ENCODE measurements at places on chromosomes 4 and X.

DNA sequence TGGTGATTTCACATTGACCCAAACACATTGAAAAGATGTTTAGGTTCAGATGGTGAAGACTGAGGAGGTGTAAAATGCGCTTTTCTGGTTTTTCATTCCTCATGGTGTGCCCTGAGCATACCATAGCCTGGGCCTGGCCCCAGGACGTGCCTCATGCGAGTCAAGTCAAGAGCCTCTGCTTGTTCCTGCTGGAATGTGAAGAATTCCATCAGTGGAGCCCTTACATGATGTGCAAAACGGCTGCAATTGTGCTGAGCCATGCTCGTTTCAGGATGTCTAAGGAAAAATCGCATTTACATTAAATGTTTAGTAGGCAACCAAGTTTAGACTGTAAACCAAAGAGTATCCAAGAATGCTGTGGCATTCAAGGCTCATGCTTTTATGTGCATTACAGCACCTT is 34.9 kb downstream of the GYG2 start:
- DNase-seq: no peak

DNA sequence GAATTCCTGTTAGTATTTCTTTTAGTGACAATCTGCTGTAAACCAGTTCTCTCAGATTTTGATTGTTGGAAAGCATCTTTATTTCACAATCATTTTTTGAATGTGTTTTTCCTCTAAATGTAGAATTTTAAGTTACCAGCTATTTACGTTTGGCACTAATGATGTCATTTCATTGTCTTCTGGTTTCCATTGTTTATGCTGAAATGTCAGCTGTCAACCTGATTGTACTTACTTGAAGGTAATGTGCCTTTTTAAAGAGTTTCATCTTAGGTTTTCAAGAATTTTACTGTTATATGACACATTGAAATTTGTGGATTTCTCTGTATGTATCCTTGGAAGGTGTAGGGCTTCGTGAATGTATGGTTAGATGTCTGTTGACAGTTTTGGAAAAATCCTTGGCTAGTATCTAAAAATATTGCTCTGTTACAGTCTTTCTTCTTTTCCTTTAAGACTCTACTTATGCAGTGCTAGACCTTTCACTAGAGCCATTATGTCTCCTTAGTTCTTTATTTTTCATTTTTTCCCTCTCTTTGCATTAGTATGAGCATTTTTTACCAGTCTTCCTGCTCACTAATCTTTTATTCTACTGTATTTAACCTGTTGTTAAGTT is 30.4 kb downstream of the SMAD1 start:
- DNase-seq: no peak

- DNase-seq: no peak
These were observed 163.5 kb downstream of the PWWP3B start for GRCh38 chrX:106331606-106332005.

GRCh38 chr4:7388627-7389026 is 46.1 kb downstream of the PSAPL1 start:
- no peak for DNase-seq

GRCh38 chrX:112218388-112218787 is 135.8 kb upstream of the TRPC5 start:
- DNase-seq: no peak

GRCh38 chrX:137033774-137034507 is at the start of gene GPR101:
TSS of gene GPR101 (minus strand) at chrX:137033995. CDS start at chrX:137031674, 2,321 bp downstream.
- peak; percentile 7 for DNase-seq

GRCh38 chr4:163556177-163556576 is 61.7 kb downstream of the TMA16 start:
- no peak for DNase-seq

DNA sequence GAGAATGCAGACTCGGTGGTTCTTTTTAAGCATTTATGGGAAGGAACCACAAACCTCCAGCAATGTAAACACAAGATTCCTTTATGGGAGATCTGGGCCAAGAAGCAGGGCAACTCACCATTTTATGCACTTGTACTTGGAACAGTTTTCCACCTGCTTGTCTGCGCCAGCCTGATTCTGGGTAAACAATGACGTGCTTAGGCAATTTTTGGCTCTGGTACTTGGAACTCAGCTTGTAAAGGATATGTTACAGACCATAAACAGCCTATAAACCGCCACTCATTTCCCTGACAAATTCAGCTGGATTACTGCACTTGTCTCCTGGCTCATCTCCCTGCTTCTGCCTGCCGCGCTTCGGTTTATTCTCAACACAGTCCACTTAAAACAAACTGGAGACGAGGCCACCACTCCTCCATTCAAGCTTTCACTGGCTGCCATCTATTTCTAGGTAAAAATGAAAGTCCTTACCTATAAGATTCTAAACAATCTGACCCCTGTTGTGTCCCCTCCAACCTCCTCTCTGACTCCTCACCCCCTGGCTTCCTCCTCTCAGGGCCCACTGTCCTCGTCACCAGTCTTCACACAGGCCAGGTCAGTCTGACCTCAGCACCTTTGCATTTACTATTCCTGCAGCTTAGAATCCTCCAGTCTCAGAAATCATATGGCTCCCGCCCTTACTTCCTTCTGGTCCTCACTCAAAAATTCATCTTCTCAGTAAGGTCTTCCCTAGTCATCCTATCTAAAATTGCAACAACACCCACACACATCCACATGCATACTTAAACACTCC is 205.9 kb upstream of the GALNT7 start:
- no peak for DNase-seq

GRCh38 chrX:38816155-38816554 is 14.9 kb downstream of the MID1IP1 start:
- DNase-seq: peak; percentile 18

GRCh38 chr4:3307891-3308575 is 15.2 kb downstream of the RGS12 start:
- no peak for DNase-seq

- no peak for DNase-seq
These were observed 12.2 kb upstream of the FAM149A start for GRCh38 chr4:186092296-186092695.

- no peak for DNase-seq
These were observed 3.4 kb downstream of the WFS1 start for GRCh38 chr4:6272863-6273660.

GRCh38 chr4:41792166-41792565 is 43.6 kb upstream of the PHOX2B start:
- DNase-seq: no peak

DNA sequence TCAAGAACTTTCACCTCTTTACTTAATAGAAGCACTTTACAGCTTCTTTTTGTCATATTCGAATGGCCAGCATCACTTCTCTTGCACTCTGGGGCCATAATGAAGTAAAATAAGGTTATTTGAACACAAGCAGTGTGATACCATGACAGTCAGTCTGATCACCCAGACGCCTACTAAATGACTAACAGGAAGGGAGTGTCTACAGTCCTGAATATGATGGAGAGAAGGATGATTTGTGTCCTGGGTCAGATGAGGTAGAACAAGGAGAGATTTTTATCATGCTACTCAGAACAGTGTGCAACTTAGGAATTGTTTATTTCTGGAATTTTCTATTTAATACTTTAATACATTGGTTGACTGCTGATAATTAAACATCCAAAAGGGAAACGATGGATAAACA is 284.2 kb upstream of the F9 start:
- no peak for DNase-seq

DNA sequence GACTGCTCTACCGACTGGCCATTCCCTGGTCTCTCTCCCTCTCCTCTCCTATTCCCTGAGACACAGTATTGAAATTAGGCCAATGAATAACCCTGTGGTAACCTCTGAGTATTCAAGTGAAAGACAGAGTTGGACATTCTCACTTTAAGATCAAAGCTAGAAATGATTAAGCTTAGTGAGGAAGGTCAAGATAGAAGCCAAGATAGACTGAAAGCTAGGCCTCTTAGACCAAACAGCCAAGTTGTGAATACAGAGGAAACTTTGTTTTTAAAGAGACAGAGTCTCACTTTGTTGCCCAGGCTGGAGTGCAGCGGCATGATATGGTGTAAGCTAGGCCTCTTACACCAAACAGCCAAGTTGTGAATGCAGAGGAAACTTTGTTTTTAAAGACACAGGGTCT is 64.6 kb downstream of the KDM6A start:
- no peak for DNase-seq

- no peak for DNase-seq
These were observed 353.0 kb upstream of the IRS4 start for GRCh38 chrX:109089359-109089758.

DNA sequence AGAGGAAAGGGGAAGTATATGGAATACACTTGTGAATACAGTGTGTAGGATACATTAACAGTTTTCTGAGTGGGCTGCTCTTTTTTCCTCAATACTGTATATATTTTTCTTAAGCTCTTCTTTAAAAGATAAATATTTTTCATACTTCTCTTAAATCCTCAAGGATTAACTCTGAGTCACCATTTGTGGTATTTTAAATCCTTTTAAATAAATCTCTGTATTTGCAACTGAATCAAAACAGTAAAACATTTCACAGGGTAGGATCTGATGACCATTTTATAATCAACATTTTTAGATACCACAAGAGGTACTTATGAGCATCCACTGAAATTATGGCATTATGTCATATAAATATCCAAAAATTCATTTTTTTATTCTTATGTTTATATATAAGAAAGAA is 87.6 kb downstream of the GAB1 start:
- no peak for DNase-seq

DNA sequence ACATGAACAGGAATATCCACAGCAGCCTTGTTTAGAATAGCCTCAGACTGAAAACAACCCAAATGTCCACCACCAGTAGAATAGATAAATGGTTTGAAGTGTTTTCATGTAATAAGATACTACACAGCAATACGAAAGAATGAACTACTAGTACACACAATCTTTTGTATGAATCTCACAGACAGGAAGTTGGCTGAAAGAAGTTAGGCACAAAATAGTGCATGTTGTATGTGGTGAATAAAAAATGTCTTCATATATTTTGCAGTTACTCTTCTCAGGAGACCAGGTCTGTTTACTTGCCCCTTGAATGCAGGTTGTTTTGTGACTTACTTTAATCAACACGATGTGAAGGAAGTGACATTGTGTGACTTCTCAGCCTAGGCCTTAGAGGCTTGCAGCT is 75.9 kb upstream of the LEF1 start:
- DNase-seq: no peak

- no peak for DNase-seq
These were observed 556.8 kb upstream of the LCORL start for GRCh38 chr4:18578307-18578706.

- DNase-seq: peak; percentile 79
These were observed 33.0 kb upstream of the TMEM131L start for GRCh38 chr4:153432965-153433753.

GRCh38 chr4:110854021-110854678 is 231.3 kb upstream of the PITX2 start:
- no peak for DNase-seq

DNA sequence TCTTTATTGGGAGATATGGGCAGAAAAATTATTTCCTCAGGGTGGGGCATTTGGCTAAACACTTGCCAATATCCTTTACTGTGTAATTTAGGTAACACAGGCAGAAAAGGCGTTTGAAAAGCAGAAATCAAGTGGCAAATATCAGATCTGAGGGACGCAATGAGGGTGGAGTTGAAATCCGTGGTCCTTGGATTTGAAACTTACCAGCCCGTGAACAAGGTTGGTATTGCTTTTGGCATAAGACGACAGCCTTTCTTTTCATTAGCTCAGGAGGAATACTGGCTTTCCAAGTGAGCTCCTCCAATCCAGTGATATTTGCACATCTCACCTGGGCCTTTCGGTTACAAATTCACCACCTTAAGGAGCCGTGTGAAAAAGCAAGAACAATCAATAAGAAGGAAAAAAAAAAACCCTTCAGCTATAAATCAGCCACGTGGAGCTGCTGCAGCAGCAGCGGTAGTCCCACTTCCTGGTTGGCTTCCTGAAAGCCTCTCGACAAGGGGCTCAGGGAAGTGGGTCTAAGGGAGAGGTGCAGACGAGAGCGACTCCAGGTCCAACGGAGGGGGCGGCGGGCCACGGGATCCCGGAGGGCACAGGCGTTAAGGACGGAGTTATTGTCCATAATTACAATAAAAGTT is 734 bp upstream of the GALNT7 start:
- DNase-seq: peak; percentile 44

DNA sequence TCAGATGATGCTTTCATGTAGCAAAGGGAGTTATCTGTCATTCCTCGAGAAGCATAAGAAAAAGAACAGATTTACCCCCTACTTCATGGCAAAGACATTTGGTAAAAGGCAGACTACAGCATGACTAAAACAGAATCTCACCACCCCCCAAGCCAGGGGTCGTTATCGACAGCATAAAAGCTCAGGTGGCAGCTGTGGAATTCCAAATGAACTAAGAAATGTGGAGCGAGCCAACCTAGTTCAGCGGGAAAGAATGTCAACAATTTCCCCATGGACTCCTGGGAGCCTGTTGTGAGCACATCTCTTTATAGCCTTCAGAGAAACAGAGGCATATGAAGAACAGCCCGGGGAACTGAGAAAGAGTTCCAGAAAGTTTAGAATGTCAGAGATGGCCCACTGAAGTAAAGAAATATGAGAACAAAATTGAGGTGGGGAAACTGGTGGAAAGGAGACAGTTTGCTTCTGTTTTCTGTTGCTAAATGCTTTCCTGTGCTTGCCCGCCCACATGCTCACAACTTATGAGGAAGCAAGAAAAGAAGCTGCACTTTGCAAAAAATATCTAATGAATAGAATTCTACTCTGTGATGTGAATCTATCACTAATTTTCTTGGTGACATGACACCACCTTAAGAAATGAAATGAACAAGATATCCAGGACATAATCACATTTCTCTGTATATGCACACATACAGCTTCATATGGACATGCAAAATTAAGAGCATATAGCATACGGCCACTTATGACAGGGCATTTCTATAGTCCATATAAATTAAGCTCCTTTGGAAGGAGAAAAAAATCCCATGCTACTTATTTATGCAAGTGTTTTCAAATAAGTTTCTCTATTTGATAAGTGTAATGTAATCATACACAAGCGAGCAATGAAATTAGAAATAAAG is 135.3 kb upstream of the MID1 start:
- DNase-seq: no peak

DNA sequence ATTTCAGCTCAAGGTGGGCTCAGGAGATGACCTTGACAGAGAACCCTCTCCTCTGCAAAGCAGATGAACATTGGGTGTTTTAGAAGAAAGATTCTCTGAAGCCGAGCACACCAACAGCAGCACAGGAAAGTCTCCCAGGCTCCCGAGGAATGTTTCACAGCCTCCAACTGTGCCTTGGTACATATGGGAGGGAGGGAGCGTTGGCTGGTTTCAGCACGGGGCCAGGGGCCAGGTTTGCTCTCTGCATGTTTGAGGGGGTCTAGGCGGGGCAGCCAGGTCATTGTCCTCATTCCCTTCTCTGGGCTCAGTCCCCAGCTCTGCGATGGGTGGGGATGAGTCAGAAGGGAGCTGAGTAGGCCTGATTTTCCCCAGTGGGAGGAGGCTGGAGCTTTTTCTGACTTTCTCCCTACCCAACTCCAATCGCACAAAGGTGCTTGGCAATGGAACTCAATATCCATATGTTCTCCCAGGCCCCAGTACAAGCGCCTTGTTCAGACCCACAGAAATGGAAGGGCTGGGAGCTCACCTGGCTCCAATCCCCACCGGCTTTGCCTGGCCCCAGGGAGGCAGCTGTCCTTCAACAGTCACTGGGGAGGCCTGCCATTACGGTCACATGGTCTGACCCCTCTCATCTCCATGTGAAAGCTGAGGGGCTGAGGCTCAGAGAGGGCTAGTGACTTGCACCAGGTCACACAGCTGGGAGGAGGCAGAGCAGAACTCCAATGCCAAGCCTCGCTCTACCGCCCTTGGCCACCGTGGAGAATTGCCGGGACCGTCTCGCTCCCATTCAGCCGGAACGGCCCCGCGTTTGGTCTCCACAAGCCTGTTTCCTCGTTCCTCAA is 108.4 kb upstream of the AFAP1 start:
- DNase-seq: no peak
